ENCODE measurements at places on chromosomes 3 and 15.

- DNase-seq, result no peak
Observed at GRCh38 chr3:122081543-122082247, 26.5 kb downstream of the CD86 start.

DNA sequence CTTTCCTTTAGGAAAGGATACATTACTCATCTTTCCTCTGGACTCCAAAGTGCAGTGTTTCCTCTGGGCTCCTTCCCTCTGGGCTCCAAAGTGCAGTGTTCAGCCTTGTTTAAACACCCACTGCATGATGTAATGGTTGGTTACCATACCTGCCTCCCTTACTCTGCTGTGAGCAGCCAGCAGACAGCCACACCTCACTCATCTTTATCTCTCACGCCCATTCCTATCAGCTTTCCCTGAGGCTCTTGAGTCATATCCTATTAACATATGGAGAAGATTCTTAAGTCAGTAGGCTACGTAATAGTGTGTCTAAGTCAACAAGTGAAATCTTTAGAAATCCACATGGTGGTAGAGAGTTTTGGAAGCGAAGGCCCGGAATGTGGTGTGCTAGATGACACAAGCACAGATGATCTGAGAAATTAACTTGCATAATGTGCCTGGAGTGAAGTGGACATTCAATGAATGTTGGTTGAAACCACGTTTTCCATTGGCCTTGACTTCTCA lies 97.2 kb upstream of the CTNNB1 start:
- DNase-seq, result no peak

- DNase-seq, result peak; percentile 87
Observed at GRCh38 chr15:68229386-68230156, at the start of gene CLN6. CLN6 (minus strand) TSS chr15:68229728; CDS start chr15:68229584, 144 bp downstream.

DNA sequence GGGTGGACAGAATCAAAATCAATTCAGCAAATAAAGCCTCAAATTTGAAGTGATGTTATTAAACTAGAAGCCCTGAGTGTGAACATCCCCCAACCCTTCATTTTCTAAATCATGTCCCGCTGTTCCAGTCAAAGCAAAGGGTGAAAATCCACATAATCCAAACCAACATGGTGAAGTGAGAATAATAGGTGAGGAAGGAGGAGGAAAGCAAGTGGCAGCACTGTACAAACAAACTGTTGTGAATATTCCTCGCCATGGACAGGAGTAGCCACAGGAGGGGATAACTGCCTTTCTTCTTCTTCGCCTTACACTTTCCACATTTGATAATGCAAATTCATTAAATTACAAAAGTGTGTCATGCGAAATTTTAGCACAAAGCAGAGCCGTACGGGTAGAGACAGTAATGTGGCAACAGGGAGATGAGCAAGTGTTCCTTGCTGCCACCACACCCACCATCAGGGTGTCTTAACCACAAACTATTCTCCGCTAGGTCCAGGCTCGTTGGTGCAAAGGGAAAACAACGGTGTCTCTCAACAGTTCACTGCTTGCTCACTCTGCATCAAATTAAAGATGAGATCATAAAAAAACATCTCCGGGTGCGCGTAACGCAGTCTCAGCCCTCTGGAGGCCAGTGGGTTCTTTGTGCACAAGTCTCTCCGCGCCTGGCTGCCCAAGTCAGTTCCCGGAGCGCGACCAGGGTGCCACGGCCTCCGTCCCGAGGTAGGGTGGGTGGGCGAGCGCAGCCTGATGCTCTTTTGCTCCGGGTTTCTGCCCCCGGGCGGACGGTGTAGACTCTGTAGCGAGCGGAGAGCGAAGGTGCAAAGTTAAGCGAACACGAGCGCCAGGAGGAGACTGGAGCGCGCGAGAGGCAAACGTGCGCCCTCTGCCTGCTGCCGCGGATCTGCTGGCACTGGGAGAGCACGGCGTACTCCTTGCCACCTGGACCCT lies 6.7 kb downstream of the EPHA3 start:
- DNase-seq, result peak; percentile 40

GRCh38 chr3:65091565-65091964 lies 403.8 kb upstream of the ADAMTS9 start:
- no peak for DNase-seq

GRCh38 chr3:14132689-14133088 lies 7.8 kb downstream of the TMEM43 start:
- DNase-seq, result no peak

DNA sequence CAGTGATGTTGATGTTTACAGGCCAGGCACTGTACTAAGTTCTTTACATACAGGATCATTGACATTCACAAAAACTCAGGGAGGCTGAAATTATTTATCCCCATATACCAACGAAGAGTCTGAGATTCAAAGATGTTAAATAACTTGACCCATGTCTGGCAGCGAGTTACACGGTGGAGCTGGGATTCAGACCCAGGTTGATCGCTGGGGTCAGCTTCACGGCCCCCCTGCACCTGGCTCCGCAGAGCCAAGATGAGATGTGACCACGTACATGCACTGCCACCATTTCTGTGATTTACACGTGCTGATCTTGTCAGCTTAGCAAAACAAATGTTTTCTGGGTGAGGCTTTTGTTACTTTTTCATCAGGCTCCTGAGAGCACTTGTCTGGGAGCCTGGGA lies 109.8 kb downstream of the EEFSEC start:
- no peak for DNase-seq

- no peak for DNase-seq
Observed at GRCh38 chr15:70054884-70055387, 42.8 kb downstream of the TLE3 start.

GRCh38 chr3:134640872-134641470 lies 9.9 kb downstream of the KY start:
- peak; percentile 33 for DNase-seq

DNA sequence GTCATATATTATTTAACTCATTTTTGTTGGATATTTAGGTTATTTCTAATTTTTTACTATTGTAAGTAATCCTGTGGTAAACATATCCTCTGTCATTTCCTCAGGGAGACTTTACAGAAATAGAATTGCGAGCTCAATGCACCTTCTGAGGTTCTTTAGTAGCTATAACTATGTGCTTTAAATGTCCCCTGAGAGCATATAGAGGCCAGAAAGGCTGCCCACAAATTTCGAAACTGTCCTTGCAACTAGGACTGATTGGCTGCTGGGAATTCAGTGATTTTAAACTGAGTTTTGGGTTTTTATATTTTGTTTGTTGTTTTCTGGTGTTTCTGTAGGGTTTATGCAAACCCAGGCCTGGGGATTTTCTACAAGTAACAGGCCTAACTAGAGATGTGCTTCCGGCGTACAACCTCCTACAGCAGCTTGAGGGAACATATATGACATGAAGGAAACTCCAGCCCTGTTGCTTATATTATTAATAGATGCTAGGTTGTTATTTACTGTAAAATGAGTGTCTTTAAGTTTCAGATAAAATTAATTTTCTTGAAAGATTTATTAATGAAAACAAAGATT lies 29.1 kb upstream of the P4HTM start:
- DNase-seq, result no peak

DNA sequence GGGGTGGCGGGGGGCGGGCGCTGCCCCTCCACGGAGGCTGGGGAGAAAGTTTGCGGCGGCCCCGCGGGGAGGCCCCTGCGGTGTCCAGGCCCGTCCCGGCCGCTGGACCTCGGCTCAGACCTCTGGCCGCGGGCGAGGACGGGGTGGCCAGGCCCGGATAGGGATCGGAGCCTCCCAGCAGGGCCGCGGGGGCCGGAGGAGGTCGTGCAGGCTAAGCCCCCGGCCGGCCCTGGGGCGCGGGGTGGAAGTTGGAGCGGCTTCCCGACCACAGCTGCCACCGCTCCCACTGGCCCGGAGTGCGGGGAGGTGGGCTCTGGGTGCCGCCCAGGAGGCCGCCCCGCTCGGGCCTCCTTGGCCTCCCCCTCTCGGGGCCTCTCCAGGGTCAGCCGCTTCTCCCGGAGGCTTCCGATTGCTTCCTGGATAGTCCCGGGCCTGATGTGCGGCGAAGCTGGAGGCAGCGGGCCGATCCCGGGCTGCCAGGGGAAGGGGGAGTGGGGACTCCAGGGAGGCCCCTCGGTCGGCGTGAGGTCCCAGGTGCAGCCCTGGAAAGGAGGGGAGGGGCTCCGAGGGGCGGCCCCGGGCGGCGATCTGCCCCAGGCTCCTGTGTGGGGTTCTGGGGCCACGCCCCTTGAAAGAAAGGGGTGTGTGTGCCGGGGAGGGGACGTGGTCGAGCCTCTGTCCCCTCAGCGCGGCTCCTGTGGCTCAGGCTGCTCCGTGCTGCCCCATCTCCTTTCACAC lies 907 bp downstream of the PLXNA1 start:
- peak; percentile 29 for DNase-seq

GRCh38 chr15:90421527-90421926 lies 33.5 kb downstream of the IQGAP1 start:
- no peak for DNase-seq

DNA sequence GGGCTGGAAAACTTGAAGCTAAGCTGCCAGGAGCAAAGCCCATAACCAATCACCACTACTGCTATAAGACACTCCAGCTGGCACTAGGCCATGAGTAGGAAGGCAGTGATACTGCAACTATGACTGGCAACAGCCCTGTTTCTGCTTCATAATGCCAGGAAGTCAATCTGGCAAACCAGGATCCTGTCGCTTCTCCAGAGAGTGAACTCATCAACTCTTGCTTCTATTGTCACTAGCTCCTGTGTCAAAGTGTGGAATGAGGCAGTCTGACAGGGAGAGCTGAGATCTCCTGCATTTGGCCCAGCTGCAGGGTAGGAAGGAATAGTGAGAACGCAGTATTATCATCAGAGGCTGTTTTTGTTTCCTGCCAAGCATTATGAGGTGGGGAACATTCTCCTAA lies 105.3 kb downstream of the CTNNB1 start:
- DNase-seq, result no peak

DNA sequence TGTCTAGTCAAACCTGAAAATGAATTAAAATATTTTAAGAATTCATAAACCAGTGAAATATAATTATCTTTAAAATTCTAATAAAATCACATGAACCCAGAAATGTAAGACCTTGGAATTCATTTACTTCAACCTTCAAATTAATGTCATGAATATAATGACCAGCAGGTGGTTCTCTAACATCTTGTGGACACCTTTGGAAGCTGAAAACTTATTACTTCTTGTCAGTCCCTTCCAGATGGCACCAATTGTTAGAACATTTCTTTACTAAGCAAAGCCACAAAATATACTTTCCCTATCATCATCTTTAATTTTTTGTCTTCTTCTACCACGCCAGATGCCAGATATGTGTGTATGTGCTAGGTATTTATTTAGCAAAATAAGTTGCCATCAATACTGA lies 240.0 kb downstream of the MBNL1 start:
- peak; percentile 9 for DNase-seq

- DNase-seq, result no peak
Observed at GRCh38 chr3:129485721-129486663, 42.4 kb upstream of the RHO start.

DNA sequence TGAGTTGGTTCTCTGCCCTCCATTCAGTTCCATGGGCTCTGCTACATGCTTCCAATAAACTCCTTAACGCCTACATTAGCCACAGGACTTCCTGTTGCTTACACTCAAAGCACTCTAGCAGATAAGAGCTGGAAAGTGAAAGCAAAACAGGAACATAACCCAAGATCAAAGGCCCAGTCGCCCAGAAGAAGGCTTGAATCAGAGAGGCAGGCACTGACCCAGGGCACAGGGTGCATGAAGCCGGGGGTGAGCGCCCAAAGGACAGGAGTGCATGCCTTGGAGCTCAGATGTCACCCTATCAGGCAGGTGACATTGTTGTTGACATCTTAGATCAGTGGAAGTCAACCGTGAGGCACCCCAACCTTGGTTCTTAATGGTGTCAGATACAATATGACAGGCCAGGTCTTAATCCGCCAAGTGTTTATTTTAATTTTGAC lies 235.1 kb downstream of the UACA start:
- DNase-seq, result no peak

GRCh38 chr3:179156775-179157174 lies 8.6 kb downstream of the PIK3CA start:
- no peak for DNase-seq

- DNase-seq, result no peak
Observed at GRCh38 chr15:40088929-40089755, 19.5 kb downstream of the BMF start.

DNA sequence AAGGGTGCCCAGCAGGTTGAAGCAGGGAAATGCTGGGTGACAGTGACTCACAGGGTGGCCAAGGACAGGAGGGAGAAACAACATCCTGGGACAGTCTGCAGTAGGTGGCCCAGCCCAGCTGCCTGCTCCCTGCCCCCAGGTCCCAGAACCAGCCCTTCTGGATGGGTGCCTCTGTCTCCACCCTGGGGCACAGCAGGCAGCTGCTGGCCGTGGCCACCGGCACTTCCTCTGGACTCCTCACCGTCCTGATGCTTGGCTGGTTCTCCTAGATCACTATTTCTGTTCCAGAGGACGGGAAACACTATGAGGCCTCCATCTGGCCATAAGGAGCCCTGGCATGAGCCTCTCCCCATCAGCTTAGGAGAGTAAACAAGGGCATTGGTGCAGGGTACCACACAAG lies 258.9 kb downstream of the XXYLT1 start:
- DNase-seq, result no peak

GRCh38 chr3:134748698-134749097 lies 46.4 kb upstream of the EPHB1 start:
- DNase-seq, result no peak

GRCh38 chr15:90126596-90127435 lies 24.5 kb upstream of the IDH2 start:
- peak; percentile 23 for DNase-seq

DNA sequence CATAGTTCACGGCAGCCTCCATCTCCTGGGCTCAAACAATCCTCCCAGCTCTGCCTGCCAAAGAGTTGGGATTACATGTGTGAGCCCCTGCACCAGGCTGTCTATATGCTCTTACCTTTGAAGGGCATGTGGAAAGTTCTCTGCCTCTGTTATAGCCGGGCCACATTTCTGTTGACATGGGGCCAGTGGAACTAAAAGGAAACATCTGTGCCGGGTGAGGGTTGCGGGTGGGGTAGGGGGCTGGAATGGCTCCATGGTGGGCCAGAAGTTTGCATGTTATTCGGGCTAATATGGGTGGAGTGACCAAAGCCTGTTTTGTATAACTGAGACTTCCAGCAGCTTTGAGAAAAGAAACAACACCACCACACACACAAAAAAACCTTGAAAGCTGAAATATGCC lies 8.3 kb upstream of the CLEC3B start:
- no peak for DNase-seq

DNA sequence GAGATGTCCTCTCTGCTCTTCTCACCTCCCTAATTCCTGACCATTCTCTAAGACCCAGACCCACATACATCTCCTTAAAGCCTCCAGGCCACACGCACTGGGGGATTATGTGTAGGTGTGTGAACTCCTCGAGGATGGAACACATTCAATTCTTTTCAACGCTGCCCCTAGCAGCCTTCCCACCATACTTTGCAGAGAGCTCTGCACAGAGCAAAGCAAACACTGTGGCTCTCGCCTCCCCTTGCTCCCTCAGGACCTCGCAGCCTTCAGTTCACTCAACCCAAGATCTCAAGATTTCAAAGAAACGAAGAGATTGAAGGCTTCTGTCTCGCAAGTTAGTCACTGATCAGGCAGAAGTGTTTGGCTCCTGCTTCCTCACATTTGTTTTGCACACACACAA lies 6.0 kb downstream of the ACTC1 start:
- no peak for DNase-seq

- no peak for DNase-seq
Observed at GRCh38 chr3:126528800-126529541, 5.0 kb downstream of the CHST13 start.

Data from HTR-8/SVneo (cell line).